ENCODE measurements at places on chromosomes 2 and 18.

GRCh38 chr18:27064673-27065072, 120.4 kb downstream of the CHST9 start:
- no peak for DNase-seq

DNA sequence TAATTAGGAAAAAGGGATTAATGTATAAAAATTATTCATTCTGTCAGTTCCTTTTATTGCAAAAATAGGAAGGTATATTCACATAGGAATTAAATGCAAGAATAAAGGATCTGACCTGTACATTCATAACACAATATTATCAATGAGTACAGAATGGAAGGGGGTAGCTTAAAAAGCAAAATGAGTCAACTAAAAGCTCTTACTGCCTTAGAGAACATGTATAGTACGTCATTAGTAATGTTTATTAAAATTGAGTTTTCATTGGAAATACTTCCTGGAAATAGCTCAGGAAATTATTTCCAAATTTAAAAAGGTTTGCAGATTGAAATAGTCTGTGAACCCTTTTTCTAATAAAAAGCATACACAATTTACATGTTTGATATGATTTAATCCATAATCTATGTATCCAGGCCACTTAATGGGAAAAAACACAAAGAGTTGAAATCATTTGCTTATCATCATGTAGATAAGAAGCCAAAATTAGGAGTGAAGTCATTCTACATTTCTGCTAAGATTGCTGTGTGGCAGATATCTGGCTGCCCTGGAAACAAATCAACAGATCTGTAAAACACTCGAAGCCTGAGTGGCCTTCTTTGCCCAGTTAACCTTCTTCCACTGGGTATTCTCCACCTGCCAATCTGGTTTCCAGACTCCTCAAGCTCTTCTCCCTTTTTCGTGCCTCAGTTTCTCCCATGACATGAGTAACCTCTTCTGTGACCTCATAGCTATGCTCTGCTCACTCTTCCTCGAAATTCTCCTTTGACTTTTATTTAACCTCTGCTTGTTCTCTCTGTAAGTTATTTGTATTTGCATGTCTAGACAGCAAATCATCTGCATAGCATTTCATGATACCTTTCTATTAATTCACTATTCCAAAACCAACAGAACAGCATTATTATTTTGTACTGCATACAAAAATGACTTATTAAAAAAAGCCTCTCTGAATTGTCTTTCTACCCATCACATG, 181.2 kb upstream of the REV1 start:
- DNase-seq, result no peak

DNA sequence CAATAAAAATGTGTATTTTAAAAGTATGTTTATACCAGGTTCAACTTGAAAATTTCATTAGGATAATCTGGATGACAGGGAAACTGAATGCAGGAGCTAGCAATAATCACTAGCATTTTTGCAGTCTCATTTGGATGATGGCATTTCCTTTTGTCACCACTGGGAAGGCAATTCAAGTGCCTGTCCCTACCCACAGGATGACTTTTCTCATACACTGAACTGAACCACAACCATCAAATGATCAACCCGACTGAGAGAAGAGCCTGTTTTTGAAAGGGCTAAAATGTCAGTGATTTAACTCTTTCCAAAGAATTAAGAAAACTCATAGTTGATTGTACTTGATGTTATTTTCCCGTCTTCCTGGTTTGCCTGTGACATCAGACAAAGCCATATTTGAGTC, 115.0 kb downstream of the FAM124B start:
- no peak for DNase-seq

- DNase-seq, result no peak
Measured at GRCh38 chr2:14690926-14691325, 58.4 kb downstream of the LRATD1 start.

- DNase-seq, result no peak
Measured at GRCh38 chr18:45850021-45850420, 24.5 kb downstream of the SIGLEC15 start.

GRCh38 chr2:229170916-229171315, 100.2 kb downstream of the PID1 start:
- DNase-seq, result no peak

DNA sequence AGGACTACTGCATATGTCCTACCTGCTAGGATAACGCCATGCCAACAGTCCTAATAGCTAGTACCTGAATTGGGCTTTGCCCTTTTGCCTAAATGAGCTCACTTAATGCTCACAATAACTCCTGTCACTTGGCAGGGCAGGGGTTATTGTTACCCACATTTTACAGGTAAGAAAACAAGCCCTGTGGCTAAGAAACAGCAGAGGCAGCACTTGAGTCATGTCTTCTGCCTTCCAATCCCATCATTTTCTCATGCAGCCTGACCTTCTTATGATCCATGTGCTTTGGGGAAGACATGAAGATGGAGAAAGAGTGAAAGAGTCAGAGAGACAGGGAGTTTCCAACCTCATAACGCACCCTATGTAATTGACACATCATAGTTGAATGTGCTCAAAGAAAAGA, 33.6 kb upstream of the LPIN1 start:
- DNase-seq, result no peak

DNA sequence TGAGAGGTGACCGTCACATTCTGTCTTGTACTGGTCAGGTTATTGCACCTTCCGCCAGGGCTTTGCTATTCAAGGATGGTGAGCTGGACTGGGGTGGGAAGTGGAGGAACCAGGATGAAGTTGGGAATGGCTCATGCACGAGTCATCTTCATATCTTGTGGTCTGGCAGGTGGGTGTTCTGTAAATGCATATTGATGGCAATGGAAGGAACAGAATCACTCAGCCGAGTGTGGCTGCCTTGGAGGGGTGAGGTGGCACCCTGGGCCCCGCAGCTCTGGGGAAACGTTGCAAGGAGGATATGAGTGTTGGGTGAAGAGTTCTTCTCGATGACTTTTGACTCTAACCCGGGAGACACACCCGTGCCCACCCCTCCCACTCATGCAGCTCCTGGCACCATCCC, 1.2 kb downstream of the NEU2 start:
- DNase-seq, result no peak

DNA sequence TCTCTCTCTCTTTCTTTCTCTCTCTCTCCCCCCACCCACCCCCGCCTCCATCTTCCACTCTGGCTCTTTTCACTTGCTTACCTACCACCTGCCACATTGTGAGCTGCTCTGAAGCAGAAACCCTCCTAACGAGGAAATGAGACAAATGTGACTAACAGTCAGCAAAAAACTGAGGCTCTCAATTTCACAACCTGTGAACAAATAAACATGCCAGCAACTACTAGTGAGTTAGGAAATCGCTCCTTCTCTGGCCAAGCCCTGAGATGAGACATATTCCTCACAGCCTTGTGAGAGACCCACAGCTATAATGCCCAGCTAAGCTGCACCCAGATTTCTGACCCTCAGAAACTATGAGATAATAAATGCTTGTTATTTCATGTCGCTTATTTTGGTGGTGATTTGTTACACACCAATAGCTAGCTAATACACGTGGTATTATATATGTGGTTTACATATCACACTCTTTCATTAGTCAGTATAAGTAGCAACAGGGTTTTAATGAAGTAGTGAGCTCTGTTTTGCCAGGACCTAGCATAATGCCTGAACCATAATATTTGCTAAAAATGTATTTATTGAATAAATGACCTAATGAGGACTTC, 8.4 kb upstream of the ZNF521 start:
- DNase-seq, result no peak

GRCh38 chr2:210842896-210843295, 286.5 kb downstream of the CPS1 start:
- DNase-seq, result no peak

GRCh38 chr2:150346806-150347205, 140.7 kb downstream of the RND3 start:
- DNase-seq, result no peak

DNA sequence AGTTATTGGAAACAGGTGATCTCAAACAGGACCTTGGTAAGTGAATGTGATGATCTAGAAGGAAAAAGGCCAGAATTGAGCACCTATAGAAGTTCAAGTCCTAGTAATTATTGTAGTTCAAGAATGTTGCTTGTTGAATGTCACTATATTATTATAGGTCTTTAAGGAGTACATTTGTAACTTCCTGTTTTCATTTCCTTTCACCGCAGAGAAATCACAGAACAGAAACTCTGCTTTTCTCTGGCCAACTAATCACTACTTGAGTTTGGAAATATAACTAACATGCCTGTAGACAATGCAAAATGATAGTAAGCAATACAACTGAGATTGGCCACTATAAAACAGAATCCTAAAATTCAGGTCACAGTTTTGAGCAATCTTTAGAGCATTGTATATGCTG, 61.8 kb upstream of the EFEMP1 start:
- no peak for DNase-seq

- no peak for DNase-seq
Measured at GRCh38 chr2:137508739-137509384, 455.4 kb upstream of the HNMT start.

GRCh38 chr2:50448556-50448955, 583.4 kb downstream of the NRXN1 start:
- DNase-seq, result peak; percentile 92

- no peak for DNase-seq
Measured at GRCh38 chr18:67276638-67277037, 239.9 kb downstream of the DSEL start.

GRCh38 chr2:119721462-119721861, 38.3 kb upstream of the PTPN4 start:
- DNase-seq, result no peak

DNA sequence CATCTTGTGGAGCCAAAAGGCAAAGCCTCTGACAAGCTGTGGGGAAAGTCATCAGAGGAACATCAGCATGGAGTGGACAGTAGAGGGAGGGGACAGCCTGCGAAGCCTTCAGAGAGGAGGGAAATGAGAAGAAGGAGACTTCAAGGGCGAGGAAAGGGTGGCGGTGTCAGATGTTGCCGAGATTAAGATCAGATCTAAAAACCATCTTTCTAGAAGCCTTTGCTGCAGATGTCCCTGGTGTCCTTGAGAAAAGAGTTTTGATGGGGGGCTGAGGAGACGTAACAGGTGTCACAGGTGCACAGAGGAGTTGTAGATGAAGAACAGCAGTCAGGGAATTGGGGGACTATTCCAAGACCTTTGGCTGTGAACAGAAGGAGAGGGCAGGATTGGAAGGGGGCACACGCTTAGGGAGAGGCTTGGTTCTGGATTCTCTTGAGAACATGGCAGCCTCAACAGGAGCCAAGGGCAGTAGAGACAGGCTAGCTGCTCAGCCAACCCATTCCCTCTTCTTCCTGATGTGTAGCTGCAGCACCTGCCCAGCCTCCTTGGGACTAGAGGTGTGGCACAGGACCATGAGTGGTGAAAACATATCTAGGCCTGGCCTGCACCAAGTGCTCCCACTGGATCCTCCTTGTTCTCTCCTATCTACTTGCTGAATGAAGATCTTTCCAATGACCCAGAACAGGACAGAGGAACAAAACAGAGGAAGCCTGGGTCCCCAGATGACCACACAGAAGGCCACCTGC, 22.7 kb upstream of the NCL start:
- no peak for DNase-seq

Measured in NCI-H1105 treated with DMSO at 0.1 percent for 48 hours (cell line).